T-helper 1 cell (primary cell): ENCODE measurements at places on chromosomes 5 and 9.

DNA sequence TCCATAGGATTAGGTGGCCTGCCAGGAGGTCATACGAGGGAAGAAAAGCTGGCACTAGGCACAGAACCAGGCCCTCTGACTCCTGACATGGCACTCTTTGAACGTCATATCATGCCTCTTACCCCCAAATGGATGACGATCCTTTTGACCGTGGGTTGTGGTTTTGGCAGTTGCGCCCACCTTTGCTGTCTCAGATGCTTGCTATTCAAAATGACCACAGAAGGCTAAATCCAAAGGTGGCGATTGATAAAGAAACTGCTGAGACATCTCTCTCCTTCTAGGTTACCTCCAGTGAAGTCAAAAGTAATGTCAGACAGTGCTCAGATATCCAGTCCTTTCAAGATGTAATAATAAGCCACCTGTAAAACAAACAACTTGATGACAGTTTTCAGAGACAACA is 385.0 kb downstream of the EFNA5 start:
- DNase-seq, result no peak

DNA sequence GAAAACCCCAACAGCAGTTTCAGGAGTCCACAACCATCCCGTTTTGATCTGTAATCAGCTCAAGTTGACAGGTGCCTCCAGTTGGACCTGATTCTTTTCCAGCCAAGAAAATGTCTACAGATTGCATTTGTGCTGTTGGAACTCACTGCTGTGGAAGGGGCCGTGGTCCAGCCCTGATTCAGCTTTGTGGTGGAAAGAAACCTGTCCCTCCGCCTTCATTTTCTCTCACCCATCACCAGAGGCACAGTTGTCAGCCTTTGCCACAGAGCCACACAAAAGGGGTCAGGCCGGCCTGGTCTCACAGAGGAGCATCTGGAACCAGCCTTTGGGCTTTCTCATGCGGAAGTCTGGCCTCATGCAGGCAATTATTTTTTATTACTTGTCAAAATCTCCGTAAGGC is 483.6 kb downstream of the GADD45G start:
- DNase-seq, result no peak

DNA sequence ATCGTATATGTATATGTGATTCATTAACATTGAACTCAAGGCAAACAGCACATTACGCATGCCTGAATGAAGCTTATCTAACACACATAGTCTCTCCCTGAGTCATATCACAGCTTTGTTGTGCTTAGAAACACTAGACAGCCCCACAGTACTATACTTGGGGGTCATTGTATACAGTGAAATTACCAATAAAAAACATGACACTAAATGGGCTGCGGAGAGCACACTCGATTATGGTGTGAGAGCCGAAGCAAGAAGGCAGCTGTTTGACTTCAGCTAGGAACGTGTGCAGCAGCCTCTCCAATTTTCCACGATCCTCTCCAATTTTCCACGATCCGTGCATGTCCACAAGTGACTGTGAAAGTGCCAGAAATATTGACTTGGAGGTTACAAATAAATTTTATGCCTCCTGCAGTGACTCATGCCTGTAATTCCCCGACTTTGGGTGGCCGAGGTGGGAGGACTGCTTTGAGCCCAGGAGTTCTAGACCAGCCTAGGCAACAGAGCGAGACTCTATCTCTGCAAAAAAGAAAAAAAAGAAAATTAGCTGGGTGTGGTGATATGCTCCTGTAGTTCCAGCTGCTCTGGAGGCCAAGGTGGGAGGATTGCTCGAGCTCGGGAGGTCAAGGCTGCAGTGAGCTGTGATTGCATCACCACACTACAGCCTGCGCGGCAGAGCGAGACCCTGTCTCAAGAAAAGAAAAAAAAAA is 102.4 kb downstream of the DAPK1 start:
- DNase-seq, result no peak

DNA sequence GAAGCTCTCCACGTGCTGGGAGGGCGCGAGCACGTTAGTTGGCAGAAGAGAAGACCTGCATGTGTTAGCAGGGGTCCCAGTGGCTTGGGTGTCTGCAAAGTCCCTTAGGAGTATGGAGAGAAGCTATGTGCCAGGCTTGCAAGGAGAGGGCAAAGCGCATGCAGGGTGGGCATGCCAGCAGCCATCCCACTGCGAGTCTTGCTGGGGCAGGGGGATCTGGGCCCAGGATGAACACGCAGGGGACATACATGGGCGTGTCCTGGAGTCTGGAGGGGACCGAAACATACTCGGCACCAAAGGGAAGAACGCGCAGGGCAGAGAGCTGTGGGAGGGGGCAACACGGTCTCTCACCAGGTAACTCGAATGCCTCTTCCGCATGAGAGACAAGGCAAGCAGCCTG is 43.6 kb upstream of the IPPK start:
- DNase-seq, result no peak

GRCh38 chr5:132629230-132629944 is 28.6 kb upstream of the IL13 start:
- DNase-seq, result no peak

DNA sequence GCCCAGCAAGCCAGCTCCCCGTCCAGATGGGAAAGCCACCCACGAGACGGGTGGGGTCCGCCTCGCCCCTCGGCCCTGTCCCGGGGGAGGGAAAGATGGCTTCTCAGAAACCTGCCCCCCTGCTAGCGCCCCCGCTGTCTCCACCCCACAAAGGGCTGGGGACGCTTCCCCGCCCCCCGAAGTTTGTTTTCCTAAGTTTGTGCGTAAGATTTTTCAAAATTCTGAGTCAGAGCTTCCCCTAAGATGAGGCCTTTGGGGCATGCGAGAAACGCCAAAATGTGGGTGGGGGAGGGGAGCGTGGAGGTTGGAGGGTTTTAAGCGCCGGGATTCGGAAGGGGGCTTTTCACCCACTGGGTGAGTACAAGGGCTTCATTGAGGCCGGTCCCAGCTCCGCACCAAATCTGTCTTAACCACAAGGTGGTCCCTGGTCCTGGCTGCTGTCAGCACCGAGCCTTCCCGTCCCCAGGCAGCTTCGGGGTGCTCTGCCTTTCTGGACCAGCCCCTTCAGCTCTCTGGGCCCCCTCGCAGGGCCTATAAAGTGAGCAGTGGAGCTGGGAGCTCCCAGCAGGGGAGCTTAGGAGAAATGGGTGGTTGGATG is 32.3 kb downstream of the PRRX2 start:
- no peak for DNase-seq

DNA sequence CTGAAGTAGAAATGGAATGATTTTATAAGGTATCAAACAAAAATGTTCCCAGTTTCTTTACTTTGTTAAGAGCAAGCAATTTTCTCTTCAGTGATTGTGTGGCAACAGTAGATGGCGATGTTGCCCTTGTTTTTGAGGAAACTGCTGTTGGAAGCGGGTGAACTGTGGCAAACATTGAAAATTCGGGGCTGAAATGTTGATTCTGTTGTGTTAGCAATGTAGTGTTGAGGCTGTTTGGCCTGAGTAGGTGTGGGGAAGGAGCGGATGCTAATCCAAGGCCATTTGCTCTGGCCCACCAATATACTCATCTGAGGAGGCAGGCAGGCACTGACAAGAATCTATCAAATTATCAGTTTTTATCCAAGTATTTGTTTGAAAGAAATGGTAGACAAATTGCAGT is 129.8 kb downstream of the SLC12A2 start:
- no peak for DNase-seq

GRCh38 chr5:162801235-162801634 is 636.2 kb upstream of the CCNG1 start:
- DNase-seq, result no peak

GRCh38 chr5:155884041-155884440 is 442.9 kb upstream of the SGCD start:
- DNase-seq, result no peak

DNA sequence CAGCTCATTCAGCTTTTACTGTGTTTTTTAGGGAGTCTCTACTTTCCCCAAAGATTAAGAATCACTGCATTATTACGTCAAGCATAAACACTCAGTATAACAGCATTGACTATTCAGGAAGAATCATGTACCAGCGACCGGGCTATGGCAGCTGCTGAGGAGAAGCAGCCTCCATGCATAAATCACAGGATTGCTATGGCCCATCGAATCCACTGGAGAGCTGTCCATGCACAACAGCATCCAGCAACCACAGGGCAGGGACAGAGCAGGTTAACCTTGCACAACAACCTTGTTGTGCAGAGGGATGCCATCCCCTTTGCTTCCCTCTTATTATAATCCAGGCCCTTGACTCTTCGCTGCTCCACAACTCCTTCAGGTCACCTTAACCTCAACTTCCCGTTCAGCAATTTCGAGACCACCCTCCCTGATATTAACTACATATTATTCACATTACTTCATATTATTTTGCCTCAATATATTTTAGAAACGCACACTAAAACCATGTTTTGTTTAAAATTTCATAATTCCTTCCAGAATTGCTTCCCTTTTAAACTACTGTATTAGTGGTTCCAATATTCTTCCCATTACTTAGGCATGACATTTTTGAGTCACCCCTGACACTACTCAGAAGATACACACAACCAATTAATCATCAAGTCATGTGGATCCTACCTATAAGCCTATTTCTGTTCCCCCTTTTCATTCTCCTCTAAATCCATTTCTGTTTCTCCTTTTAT is 991 bp downstream of the IARS1 start:
- peak; percentile 10 for DNase-seq

DNA sequence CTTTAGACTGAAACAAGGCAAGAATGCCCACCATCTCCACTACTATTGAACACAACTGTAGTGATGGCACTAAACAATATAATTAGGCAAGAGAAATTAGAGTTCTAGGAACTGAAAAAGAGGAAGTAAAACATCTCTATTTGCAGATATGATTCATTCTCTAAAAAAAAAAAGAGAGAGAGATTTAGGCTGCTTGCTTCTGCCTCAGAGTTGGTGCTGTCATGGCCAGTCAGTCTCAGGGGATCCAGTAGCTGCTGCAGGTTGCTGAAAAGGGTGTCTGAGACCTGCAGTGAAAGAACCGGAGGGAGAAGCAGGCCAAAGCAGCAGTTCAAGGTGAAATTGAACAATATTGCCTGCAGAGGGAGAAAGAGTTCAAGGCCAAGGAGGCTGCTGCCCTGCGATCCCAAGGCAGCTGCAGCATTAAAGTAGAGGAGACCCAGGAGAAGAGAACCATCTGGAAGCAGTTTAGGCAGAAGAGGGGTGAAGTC is 72.5 kb downstream of the AP3B1 start:
- DNase-seq, result no peak

GRCh38 chr5:161745392-161745791 is 59.9 kb downstream of the GABRA6 start:
- DNase-seq, result no peak

GRCh38 chr5:122350496-122350895 is 38.5 kb downstream of the SNCAIP start:
- DNase-seq, result no peak
